Sigmoid colon (tissue), 7 donors: ENCODE measurements at places on chromosomes 4 and X.

GRCh38 chr4:142719854-142720541, 126.1 kb downstream of the INPP4B start:
- no peak for DNase-seq

DNA sequence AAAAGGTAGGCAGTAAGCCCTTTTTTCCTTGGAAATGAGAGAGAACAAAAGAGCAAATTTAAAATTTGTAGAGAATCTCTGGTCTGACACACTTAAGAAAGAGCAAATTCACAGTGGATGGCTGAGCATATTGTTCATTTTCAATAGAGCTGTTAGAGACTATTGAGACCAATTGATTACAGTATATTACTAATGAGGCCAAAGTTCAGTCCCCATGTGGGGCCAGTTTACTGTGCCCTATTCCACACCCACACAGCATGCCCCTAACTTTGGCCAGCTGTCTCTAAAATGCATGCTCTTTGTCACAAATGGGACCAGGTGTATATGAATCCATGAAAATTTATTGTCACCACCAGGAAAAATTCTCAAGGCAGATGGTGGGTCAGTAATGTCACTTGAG, 470.5 kb downstream of the PCDH7 start:
- DNase-seq: no peak

GRCh38 chr4:89509708-89510281, 202.2 kb upstream of the GPRIN3 start:
- DNase-seq: no peak

DNA sequence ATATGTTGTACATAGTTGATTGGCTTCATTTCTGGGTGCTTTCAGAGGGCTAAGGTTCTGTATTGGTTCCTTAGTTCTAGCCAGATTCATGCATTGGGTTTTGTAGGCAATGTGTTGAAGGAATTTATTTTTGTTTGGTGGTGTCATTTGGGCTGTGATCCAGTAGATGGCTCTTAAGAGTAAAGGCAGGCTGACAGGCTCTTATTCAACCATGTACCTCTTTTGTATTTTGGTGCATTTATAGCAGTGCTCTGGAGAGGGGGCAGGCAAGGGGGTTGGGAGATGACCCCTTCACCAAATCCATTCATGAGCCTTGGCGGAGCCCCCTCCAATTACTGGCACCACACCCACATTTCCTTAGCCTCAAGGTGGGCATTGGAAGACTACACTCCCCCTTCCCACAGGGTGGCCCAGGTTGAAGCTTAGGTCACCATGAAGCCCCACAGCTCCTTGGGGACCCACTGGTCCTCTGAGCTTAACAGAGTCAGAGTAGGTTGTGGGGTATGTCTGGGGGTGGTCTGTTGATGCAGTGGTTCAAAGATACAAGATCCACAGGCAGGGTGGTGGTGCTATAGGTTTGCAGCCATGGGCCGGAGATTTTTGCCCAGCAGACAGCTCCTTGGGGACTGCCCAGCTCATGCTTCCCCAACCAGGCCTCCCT, 143.0 kb upstream of the GNPDA2 start:
- DNase-seq: no peak

GRCh38 chrX:133681897-133682296, 266.6 kb upstream of the GPC4 start:
- DNase-seq: no peak

DNA sequence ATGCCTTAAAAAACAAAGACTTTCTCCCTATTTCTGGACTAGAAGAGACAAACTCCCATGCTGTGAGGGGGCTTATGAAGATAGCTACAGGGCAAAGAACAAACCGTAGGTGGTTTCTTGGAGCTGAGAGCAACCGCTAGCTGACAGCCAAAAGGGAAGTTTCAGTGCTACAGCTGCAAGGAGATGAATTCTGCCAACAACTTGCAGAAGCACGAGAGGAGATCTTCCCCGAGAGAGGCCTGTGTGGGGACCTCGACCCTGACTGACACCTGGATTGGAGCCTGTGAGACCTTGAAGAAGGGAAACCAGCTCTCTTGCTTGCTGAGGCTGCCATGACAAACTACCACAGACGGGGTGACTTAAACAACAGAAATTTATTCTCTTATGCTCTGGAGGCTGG, 183.8 kb upstream of the VCX3A start:
- DNase-seq: no peak

- DNase-seq: no peak
Measured at GRCh38 chrX:31523884-31524536, 452.2 kb upstream of the FTHL17 start.

GRCh38 chrX:71953391-71953790, 42.7 kb downstream of the NHSL2 start:
- DNase-seq: no peak
